ENCODE measurements at places on chromosomes 5 and 9.

GRCh38 chr5:178462816-178463215 lies 127.4 kb downstream of the COL23A1 start:
- peak; percentile 42 for DNase-seq

DNA sequence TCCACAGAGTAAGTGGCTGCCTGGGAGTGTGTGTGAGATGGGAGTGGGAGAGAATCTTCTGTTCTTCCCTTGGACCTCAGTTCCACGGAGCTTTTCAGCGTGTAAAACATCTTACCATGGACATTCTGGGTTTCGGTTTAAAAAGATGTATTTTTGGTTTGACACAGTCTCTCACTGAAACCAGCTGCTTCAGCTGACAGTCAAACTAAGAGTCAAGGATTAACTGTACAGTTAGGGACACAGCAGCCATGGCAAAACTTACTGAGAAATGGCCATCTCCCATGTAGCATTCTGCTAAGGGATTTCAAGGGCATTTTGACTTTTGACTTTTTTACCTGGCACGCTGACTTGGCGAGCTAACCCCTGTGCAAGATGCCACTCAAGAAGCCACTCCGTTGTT lies 93.8 kb upstream of the IL12B start:
- DNase-seq: no peak

- peak; percentile 7 for DNase-seq
Observed at GRCh38 chr9:13915591-13916301, 398.2 kb downstream of the NFIB start.

- no peak for DNase-seq
Observed at GRCh38 chr5:76236684-76237083, 153.5 kb downstream of the SV2C start.

DNA sequence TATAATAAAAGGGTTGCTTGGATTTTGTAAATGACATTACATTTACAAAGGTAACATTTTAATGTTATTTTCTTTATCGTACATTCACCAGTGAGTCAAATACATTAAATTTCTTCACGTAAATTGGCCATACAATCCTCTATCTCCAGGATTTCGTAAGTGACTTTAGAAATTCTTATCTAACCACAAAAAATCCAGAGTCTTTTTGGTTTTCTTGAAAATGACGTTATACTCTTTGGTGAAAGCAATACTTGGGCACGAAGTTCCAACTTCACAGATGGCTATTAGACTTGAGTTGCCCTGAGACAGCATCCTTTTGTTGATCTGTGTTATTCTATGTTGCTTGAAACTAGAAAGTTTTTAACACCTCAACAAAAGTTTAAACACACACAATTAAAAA lies 87.4 kb upstream of the CDH10 start:
- no peak for DNase-seq

- DNase-seq: no peak
Observed at GRCh38 chr9:82466616-82467260, 478.2 kb downstream of the SPATA31D1 start.

- DNase-seq: no peak
Observed at GRCh38 chr5:41219658-41220269, 6.4 kb upstream of the C6 start.

DNA sequence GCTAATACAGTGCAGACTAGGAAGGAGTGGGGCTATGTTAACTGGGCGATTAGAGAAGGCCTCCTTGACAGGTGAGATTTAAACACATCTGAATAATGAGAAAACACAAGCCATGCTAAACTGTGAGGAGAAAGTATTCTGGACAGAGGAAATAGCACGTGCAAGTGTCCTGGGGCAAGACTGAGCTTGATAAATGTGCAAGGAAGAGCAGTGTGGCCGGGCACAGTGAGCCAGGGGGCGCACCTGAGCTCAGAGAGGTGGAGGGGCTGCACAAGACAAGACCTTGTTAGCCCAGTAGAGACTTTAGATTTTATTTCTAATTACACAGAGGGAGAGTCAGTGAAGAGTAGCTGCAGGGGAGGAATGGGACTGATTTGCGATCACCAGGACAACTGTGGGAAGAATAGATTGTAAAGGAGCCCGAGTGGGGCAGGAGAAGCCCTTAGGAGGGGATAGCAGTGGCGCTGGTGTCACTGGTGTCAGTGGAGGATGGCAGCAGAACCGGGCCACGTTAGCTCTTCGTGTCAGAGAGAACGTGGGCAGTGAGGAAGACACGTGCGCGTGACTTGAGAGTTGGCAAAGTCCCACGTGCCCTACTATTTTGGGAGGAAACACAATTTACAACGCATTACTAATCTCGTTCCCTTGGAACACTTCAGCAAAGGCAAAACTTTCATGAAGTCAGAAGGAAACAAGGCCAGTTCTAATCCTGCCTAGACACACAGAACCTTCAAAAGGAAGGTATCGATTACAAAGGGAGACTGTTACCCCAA lies 17.9 kb upstream of the C5orf47 start:
- DNase-seq: no peak

DNA sequence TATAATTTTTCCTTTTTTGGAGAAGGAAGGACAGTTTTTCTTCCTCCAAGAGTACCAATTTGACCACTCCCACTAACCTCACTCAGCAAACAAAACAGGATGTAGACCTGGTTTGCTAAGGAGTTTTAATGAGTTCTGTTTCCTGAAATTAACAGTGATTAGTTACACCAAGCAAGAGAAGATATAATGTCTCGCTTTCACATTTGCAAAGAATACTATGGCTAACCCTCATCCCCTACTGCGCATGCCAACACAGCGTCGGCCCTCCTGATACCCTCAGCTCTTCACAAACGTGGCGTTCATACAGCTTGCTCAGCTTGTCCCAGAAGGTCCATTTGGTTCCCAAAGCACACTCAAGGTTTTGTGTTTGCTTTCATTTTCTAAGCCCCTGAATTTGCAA lies 41.9 kb upstream of the IPPK start:
- no peak for DNase-seq

DNA sequence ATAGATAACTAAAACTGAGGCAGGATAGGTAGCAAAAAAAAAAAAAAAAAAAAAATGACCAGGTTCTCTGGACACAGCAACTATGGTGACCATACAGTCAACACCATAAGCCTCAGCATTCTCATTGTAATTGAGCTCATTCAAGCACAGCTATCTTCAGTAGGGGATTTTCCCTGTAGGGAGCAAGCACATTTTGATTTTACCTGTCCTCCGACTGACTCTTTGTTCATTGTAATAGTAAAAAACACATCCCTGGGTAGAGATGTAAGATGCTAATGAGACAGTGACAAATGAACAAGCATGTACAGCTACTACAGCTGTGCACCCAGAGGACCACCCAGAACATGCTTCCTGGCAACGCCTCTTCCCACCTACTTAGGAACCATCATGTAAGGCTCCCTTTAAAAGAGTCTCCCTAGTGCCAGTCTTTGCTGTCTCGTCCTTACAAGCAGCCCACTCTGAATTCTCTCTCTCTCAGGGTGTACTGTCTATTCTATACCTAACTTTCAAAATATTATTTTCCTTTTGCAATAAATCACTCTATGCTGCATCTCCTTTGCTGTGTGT lies 65.0 kb upstream of the FBXW11 start:
- no peak for DNase-seq

DNA sequence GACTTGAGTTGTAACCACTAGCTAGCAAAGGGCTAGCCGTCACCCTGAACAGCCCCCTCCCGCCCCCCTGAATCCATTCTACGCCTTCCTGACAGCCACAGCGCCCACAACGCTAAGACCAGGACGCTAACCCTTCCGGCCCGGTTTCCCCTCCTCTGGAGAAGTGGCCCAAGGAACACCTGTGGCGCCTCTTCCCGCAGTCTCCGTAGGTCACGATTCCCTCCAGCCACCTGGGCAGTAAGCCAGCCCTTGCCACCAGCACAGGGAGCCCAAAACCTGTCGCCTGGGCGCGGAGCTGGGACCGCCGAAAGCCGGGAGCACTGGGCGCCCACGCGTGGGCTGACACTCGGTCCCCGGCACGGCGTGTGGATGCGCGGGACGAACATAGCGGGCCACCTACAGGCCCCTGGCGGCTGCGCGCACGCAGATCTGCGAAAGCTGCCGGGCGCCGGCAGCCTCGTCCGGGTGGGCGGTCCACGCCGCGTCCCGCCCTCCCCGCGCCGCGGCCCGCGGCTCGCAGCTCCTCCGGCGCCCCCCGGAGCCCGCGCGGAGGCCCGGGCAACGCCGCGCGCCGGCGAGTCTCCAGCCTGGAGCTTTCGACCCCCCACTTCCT lies 596 bp downstream of the IRF1 start:
- no peak for DNase-seq

DNA sequence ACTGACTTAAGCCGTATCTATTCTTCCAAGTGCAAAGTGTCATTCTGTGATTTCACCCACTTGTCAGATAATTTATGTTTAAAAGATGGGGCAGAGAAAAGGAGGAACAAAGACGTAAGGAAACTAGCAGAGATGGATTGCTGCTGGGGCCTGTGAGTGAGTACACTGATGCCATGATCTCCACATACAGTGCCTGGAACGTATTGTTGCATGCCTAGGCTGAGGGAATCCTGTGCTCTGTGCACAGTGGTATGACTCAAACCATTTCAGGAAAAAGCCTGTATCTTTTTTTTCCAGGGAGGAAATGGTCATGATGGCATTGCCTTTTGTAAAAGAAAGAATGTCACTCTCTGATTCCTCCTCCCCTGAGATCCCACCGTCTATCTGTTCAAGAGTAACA lies 359.5 kb upstream of the ADAMTS16 start:
- DNase-seq: no peak

DNA sequence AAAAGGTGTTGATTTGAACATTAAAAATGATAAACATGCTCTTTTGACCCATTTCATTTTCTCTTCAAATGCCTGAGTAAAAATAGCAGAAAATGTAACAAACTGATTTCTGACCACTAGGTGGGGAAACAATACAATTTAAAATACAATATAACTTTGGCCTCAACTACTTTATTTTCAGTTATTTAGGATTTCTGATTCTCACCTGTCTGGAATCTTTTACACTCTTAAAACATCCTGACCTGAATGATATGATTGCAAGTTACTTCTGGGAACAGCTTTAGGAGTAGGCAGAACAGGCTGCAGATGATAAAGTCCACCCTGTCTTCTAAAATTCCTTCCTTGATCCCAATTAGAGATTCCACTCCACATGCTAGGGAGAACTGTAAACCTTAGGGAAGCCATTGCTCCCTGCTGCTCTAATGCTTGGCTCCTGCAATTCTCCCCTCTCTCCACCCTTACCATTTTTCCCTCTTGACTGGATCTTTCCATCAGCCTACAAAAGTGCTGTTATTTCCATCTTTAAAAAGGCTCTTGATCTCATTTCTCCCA lies 70.3 kb downstream of the FYB1 start:
- DNase-seq: peak; percentile 8

DNA sequence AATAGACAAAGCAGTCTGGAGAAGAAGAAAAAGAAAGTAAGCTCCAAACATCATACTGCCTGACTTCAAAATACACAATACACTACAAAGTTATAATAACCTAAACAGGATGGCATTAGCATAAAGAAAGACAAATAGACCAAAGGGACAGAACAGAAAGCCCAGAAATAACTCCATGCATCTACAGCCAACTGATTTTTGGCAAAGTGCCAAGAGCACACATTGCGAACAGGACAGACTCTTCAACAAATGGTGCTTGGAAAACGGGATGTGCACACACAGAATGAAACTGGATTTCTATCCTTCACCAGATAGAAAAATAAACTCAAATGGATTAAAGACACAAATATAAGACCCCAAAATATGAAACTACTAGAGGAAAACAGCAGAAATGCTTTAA lies 66.6 kb upstream of the SPATA31E1 start:
- DNase-seq: peak; percentile 15

- peak; percentile 25 for DNase-seq
Observed at GRCh38 chr5:103867857-103868598, 305.4 kb upstream of the NUDT12 start.

DNA sequence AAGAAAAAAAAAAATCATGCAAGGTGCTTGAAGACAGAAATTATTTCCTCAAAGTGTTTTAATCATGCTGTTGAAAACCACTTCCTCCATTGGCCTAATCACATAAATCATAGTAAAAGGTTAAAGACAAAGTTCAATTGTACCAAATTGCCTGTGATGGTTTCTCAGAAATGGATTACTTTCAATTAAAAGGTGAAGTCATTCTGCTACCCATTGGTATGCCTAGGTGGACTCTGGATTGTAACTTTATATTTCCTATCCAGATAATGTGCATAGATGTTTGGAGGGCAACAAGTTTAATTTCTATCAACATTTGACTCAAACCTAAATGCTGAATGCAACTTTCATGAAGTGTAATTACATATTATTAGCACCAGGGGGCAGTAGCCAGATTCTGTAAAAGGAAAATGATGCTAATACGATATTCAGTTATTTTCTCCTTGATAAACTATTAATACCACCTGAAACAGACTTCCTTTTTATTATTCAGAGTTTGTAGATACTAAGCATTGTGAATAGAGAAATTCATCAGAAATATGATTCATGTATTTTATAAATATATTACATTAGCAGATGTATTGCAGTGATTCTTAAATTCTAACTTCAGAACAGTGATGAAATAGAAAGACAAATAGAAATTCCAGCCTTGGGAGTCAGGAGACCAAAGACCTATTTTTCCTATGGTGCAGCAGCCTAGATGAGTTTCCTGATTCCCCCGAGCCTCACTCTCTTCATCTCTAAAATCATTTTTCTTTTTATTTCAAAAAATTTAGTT lies 148.2 kb downstream of the CAAP1 start:
- peak; percentile 16 for DNase-seq

- DNase-seq: no peak
Observed at GRCh38 chr5:15383469-15383868, 116.5 kb upstream of the FBXL7 start.

- DNase-seq: no peak
Observed at GRCh38 chr5:67934976-67935375, 280.6 kb upstream of the PIK3R1 start.

- no peak for DNase-seq
Observed at GRCh38 chr5:77743181-77743580, 33.0 kb downstream of the TBCA start.

DNA sequence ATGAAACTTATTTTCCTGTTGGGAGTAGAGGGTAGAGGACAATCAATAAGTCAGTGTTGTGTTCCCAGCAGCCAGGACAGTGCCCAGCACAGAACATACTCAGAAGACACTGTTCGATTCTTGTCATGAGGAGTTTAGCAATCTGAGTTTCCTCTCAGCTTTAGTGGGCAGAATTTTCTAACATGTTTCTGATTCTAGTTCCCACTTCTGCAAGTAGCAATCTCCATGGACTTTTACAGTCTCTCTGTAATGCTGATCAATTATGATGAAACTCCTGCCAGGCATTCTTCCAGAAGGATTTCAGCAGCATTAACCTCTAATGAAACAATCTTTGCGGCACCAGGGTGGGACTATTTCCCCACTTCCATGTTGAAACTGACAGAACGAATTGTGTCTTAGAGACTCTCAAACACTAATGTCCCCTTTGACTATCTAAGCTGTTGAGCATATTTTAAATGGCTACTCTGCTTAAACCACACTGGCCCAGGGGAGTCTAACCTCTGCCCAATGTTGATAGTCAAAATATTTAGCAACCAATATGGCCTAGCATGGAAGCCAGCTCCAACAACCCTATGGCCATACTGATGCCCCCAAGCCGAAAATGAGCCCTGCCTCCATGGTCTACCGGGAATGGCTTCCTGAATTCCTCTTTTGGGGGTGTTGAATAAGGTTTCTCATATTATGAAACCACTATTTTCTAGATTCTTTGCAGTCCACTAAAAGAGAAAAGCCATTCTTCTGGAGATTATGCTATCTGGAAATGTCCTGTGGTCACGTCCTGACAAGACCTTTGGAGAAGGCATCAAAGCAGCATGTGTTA lies 484.3 kb downstream of the BNC2 start:
- peak; percentile 82 for DNase-seq

GRCh38 chr9:111258209-111258874 lies 71.7 kb downstream of the OR2K2 start:
- DNase-seq: no peak
